ENCODE measurements at places on chromosomes 11 and 22.

DNA sequence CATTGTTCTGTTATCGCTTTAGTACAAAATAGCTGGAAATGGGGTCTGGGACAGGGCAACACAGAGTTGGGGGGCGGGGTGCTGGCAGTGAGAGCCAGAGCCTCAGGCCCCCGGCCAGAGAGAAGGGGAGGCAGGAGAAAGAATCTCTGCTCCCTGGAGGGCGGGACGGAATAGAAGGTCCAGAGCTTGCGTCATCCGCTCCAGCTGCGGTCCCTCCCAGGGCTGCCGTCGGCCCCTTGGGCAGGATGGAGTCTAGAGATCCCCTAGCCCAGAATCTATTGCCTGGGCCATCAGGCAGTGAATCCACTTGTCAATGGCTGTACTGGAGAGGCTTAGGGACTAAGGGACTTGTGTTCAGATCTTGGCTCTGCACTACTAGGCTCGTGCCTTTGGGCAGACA, 5.0 kb downstream of the TP53I11 start:
- no peak for DNase-seq

DNA sequence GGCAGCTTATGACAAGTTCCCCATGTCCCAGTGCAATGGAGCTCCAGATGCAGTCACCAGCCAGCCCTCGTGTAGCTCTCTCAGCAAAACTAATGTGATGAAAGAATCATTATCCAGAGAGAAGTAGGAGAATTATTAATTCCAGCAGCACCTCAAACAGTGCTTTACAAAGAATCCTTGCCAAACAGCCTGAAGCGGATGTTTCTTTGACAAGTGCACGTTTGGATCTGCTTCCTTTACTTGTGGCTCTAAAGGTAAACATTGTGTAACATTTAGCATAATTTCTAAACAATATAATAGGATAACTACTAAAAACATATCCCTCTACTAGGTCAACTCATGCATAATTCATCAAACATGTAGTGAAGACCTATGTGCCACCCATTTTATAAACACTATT, 197.0 kb downstream of the FAM181B start:
- DNase-seq = no peak

DNA sequence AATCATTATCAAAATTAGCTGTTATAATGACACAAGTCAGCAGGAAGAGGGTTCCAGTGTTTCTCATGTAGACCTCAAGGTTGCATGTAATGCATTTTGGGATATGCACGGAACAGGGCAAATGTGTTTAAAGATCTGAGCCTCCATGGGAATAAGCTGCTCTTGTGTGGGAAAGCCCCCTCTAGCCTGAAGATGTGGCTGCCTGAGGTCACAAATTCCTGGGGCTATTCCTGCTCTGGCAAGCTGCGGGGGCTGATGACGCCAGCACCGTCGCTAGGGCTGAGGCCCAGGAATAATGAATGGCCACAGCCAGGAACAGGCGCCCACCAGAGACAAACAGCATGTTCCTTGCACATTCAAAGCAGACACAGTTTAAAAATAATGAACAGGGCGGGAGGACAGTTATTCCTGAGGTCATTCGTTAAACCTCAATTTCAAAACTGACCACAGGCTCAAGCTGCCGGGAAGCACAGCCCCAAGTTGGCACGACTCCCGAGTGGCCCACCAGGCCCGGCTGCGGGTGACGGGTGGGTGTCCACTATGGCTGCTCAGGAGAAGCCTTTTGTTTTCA, 11.7 kb downstream of the OSBPL5 start:
- peak; percentile 65 for DNase-seq

GRCh38 chr11:61712314-61712713, 32.1 kb downstream of the DAGLA start:
- DNase-seq = no peak

DNA sequence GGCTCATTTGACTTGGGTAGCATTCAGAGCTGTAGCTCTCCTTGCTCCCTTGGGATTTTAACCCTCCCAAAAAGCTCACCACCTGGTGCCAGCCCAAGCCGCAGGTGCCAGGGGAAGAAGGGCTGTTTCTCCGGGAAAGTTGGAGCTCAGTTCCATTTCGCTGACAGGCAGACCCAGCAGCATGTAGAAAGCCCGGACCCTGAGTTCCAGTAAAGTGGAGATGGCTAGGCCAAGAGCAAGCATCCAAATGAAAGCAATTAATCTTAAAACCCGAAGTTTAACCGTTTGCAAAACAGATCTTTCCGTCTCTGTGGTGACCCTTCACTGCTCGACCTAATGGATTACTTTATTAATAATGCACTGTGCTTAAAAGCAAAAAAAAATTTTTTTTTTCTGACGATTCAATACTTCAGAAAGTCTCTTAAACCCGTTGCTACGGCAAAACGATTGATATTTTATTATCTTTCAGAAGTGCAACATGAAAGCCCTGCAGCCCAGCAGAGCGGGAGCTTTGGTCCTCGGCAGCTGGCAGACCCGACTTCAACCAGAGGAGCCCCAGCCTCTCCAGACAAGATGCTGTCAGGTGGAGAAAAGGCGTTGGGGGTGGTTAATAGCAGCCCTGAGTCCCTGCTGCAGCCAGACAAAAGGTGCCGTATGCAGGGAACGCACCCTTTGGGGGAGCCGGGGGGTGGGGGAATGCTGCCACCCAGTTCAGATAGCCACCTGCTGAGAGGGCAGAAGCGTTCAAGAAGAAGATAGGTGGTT, 3.3 kb downstream of the LMO1 start:
- no peak for DNase-seq

Data from renal cortical epithelial cell (primary cell).